ENCODE measurements at places on chromosomes 5 and 9.

- DNase-seq: no peak
Measured at GRCh38 chr9:128245421-128246151, 30.2 kb downstream of the GOLGA2 start.

DNA sequence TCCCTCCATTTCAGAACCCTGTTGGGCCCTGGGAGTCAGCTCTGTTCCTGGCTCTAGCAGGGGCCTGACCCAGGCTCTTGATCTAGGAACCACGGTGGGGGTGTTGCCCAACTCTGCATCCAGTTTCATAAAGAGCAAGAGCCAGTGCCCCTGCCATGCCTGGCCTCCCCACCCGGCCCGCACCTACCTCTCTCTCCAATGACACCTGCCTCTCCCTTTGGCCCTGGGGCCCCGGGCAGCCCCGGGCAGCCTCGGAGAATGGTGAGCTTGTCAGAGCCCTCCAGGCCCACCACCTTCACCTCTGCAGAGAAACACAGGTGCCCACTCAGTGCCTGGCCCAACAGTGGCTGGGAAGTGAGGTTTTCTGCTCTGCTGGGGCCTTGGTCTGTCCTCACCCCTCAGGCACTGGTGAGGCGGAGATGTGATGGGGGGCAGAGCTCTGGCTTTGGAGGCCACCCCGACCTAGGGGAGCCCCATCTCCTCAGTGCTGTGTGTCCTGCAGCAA, 1.5 kb downstream of the FCN1 start:
- DNase-seq: no peak

- no peak for DNase-seq
Measured at GRCh38 chr5:143985832-143986515, 174.0 kb downstream of the HMHB1 start.

DNA sequence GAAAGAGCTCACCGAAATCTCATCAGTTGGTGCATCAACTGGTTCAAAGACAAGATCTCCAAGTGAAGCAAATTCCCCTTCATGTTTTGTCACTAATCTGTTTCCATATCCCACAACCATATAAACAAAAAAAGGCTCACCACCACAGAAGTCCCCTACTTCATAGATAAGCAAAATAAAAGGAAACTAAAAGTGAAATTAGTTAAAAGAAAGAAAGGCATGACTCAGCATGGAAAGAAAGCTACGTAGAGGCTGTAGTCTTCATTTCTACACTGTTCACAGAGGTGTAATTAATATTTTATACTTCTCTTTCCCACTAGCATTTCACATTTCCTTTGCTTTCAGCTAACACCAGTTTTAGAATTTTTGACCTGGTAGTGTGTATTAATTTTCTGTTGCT, 208.0 kb downstream of the CYLC2 start:
- DNase-seq: no peak

- no peak for DNase-seq
Measured at GRCh38 chr9:129596541-129597331, 24.2 kb downstream of the C9orf50 start.
